CD4-positive, alpha-beta memory T cell (primary cell): ENCODE measurements at places on chromosomes 5 and 9. TPM values are rescaled to one million over a fixed set of nuclear protein-coding genes. Genes with fewer than 3 reads are reported as not detected.

GRCh38 chr9:136105398-136106135, 10.5 kb upstream of the NACC2 start:
- no peak overlapping the region for H3K4me3 ChIP-seq
- DNase-seq: no peak
- H3K4me1 ChIP-seq: peaks cover 48% of the 10 kb centered on the region
- H3K27me3 ChIP-seq: no peaks in the 10 kb centered on the region
- no peaks in the 10 kb centered on the region for H3K36me3 ChIP-seq

DNA sequence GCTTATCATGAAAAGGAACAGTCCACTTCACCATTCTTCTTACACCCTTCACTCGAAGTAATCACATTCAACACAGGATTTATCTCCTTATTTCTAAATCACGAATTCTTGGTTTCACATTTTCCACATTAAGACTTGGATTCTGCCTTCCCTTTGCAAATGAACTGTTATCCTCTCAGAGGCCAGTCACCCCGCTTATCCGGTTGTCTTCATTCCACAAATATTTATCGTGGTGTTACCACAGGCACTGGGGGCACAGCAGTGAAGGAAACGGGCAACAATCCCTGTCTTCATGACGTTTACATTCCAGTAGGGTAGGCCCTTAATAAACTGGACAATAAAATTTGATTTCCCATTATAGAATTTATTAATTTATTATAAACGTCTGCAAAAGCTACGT, 284.2 kb downstream of the DENND1A start:
- peaks cover 3% of the 10 kb centered on the region for H3K4me1 ChIP-seq
- no peaks in the 10 kb centered on the region for H3K27me3 ChIP-seq
- no peak overlapping the region for H3K4me3 ChIP-seq
- no peak for DNase-seq
- no peak overlapping the region for H3K27ac ChIP-seq

DNA sequence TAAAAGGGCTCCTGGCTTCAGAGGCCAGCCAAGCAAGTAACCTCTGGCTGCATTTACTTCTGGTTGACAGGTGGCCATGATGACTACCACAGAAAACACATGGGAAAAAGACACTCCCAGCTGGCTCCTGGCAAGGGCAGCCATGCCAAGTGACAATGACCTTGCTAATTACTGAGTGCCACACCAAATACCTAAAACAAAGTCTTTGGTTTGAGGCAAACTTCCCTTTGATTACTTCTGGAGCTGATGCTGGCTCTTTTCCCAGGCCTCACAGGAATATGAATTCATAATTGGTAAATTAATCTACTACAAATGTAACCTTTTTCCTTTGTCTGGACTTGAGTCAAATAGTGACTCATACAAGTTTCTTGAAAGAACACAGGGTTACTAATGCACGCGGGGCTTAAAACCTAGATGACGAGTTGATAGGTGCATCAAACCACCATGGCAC, 61.0 kb downstream of the LPAR1 start:
- no peak for DNase-seq
- H3K4me1 ChIP-seq: no peaks in the 10 kb centered on the region
- no peaks in the 10 kb centered on the region for H3K36me3 ChIP-seq
- H3K27me3 ChIP-seq: no peaks in the 10 kb centered on the region

DNA sequence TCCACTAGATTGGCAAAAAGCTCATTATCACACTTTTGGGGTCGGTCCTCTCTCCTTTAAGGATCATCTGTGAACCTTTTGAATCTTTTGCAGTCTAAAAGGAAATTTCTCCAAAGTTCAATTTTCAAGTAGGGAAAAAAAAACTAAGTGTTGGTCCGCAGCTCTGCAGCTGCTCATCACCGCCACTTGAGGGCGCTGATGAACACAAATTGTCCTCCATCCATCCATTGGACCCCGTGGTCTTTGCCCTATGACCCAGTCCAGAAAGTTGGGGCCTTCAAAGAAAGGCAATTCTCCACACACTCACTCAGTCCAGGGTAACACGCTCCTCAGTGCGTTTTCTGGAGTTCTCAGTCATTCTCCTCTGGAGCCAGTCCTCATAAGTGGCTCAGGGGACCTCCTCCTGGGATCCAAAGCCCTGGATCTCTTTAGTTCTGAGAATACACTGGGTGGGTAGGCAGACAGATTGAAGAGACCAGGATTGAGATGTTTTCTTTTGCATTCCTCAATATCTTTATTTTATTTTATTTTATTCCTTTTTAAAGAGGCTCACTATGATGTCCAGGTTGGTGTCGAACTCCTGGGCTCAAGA, 63.6 kb upstream of the SLC28A3 start:
- H3K27ac ChIP-seq: no peak overlapping the region
- H3K4me1 ChIP-seq: no peaks in the 10 kb centered on the region
- no peak for DNase-seq
- H3K27me3 ChIP-seq: no peaks in the 10 kb centered on the region
- no peaks in the 10 kb centered on the region for H3K36me3 ChIP-seq

DNA sequence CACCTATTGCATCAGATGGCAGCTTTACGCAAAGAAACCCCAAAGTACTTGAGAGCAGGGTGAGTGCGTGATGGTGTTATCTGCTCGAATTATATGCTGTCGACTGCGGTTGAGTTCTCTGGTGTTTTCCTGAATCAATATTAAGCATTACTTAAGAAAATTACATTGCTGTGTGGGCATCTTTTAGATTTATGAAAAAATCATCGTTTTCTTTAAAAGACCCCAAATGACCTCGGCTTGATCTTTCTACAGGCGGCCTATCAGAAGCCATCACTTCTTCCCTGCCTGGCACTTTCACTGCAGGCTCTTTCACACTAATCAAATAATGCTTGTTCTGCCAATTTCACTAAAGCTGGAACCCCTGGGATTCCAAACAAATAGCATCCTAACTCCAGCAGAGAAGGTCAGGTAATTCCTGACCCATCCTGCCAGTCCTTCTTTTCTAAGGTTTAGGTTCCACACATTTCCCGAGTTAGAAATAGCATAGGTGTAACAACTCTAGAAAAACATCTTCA, 1.7 kb downstream of the UBE2QL1 start:
- peaks cover 30% of the 10 kb centered on the region for H3K27me3 ChIP-seq
- H3K4me1 ChIP-seq: peaks cover 5% of the 10 kb centered on the region
- H3K4me3 ChIP-seq: no peak overlapping the region
- no peak overlapping the region for H3K27ac ChIP-seq
- no peaks in the 10 kb centered on the region for H3K36me3 ChIP-seq

DNA sequence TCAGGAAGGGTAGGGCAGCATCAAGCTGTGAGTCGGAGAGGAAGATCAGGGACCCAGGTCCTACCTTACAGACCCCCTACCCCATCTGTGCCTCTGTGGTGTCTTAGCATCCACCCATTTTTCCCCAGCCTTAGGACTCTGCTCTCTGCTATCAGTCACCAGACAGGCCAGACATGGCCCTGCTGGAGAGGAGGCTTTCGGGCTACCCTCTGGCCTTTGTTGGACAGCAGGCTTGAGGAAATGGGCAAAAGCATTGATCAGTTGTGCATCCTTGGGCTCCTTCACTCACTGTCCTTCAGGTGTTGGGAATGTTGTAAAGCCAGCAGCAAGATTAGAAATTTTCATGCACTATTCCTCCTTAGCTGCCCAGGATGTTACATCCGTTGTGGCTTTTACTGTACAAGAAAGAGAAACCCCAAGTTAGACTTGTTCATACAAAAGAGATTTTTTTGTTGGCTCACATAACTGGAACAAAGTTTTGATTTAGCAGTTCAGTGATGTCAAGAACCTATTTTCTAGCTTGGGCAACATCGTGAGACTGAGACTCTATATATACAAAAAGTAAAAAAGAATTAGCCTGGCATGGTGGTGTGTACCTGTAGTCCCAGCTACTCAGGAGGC, 17.4 kb upstream of the TNFAIP8 start:
- no peak for DNase-seq
- H3K27ac ChIP-seq: peak overlapping the region; percentile 75
- H3K36me3 ChIP-seq: no peaks in the 10 kb centered on the region
- peaks cover 93% of the 10 kb centered on the region for H3K4me1 ChIP-seq

DNA sequence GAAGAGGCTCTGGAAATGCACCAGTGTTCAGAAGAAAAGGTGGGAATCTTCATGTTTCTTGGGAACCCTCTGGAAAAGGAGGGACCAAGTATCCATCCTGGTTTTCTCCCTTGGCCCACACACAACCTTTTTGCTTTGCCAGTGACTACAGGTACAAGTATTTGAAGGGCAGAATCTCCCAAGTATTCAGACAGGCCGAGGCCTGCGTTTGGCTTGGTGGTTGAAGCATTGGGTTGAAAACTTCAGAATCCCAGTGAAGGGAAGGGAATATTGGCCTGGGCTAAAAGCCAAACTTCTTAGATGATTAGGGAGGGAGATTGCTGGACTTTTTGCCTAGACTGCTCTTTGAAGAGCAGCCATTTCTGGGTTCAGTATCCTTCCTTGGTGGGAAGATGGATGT, 71.9 kb downstream of the UBAP1 start:
- peaks cover 53% of the 10 kb centered on the region for H3K36me3 ChIP-seq
- H3K27ac ChIP-seq: no peak overlapping the region
- H3K4me3 ChIP-seq: no peak overlapping the region
- DNase-seq: no peak

DNA sequence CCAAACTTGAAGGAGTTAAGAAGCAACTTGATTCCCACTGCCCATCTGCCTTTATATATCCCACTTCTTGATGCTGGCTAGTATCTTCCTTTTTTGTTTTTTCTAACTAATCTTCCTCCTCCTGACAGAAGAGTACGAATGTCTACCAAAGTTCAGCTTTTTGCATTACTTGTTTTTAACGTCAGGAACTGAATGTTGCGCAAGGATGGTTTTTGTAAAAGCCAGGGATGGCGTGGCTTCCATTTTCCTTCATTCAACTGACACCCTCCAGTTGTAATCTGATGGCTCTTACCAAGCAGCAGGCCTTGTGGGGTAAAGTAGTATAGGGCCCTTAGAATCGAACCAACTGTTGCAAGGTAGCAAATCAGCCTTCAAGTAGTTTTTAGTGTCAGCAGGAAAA, 70.8 kb upstream of the GPR151 start:
- no peak overlapping the region for H3K27ac ChIP-seq
- H3K27me3 ChIP-seq: no peaks in the 10 kb centered on the region
- DNase-seq: no peak
- H3K4me1 ChIP-seq: no peaks in the 10 kb centered on the region

- no peak overlapping the region for H3K27ac ChIP-seq
- no peaks in the 10 kb centered on the region for H3K4me1 ChIP-seq
- no peak for DNase-seq
- no peak overlapping the region for H3K4me3 ChIP-seq
Measured at GRCh38 chr9:123164285-123164684, 104.1 kb downstream of the STRBP start.

GRCh38 chr9:20320921-20321320, 301.4 kb downstream of the MLLT3 start:
- peaks cover 65% of the 10 kb centered on the region for H3K4me1 ChIP-seq
- no peak overlapping the region for H3K4me3 ChIP-seq
- no peaks in the 10 kb centered on the region for H3K36me3 ChIP-seq
- no peak overlapping the region for H3K27ac ChIP-seq
- DNase-seq: no peak

DNA sequence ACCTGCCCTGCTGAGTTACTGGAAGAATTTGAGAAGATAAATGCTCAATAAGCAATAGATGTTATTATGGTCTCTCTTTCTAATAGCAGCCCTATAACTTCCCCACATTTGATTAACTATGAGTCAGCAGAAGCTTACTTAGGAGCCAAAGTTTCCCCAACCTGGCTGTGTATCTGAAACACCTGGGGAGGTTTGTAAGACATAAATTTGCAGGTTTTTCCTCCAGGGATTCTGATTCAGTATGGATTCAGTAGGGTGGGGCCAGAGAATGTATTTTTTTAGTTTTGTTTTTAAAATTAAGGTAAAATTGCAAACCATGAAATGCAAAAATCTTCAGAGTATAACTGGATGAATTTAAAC, 44.9 kb upstream of the GNPDA1 start:
- no peak for DNase-seq
- no peaks in the 10 kb centered on the region for H3K27me3 ChIP-seq
- no peaks in the 10 kb centered on the region for H3K4me1 ChIP-seq
- no peak overlapping the region for H3K4me3 ChIP-seq
- no peak overlapping the region for H3K27ac ChIP-seq
- no peaks in the 10 kb centered on the region for H3K36me3 ChIP-seq

DNA sequence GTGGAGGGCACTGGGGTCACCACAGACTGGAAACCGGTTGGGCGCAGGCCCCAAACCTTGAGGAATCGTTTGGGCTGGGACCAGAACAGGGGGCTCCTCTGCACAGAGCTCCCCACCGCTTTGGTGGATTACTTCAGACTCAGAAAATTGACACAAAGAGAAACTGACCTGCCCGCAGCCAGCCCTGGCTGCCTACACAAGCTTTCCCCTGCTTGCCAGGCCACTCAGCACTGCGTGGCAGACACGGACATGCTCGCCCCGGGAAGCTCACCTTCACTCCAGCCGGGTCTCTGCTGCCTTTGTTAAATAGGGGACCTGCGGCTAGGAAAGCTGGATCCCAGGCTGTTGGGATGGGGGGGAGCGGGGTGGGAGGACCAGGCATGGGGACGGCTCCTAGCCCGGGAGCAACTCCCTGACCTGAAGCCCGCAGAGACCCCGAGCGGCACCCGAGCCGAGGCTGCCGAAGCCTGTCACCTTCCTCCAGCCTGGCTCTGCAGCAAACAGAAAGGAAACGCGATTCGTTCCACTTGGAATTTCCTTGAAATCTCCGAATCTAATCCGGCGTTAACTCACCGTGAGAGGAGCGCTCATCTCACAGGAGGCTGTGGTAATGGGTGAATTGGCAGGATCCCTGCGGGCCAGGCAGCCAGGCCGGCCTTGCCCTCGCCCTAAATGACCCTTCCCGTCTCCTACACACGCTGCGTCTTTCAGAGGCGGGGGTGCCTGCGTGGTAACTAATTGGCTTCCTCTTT, 8.8 kb downstream of the PAX5 start:
- no peak for DNase-seq
- H3K36me3 ChIP-seq: no peaks in the 10 kb centered on the region
- no peak overlapping the region for H3K27ac ChIP-seq
- no peak overlapping the region for H3K4me3 ChIP-seq

DNA sequence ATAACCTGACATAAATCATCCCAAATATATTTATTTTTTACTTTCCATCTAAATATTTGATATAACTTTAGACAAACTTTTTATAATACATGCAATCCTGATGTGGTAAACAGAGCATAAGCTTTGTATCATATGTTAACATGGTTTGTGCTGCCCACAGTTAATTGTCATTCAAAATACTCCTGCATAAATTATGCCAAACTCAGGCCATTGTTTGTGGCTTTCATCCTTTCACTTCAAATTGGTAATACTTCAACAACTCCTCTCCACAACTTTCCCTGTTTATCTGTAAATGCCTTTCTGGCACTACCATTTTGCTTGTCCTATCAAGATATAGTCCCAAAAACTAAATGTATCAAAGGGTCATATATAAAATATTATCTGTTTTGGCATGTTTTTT, 586.7 kb downstream of the HINT1 start:
- H3K27ac ChIP-seq: no peak overlapping the region
- no peaks in the 10 kb centered on the region for H3K4me1 ChIP-seq
- no peak for DNase-seq

- DNase-seq: no peak
- H3K27me3 ChIP-seq: no peaks in the 10 kb centered on the region
- no peaks in the 10 kb centered on the region for H3K4me1 ChIP-seq
Measured at GRCh38 chr9:3058409-3058808, 214.5 kb upstream of the PUM3 start.

Gene NIPAL4
- not detected for polyA plus RNA-seq

Gene PSMB7
- polyA plus RNA-seq: 226 TPM

Gene IFNB1
- not detected for polyA plus RNA-seq
